Panc1 (cell line): ENCODE measurements at places on chromosomes 4 and X. TPM values are rescaled to one million over a fixed set of nuclear protein-coding genes. Genes with fewer than 3 reads are reported as not detected.

DNA sequence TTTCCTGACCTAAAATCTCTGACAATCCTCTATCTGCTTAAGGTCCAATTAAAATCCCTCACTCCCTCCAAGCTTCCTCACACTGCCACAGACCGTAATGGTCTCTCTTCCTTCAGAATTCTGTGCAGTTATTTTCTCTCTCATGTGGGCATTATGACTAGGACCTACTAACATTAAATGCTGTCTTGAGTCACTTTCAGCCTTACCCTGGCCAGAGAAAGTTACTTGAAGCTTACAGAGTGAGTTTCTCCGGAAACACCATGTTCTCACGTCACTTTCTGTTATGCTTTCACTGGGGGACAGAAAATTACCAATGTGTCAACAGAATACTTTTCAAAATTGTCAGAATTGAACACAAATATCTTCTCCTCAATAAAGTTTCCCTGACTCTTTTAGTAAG is 271.8 kb downstream of the INPP4B start:
- no peak for DNase-seq

- no peak for DNase-seq
Observed at GRCh38 chrX:148976571-148977400, 476.4 kb downstream of the AFF2 start.

Gene CCSER1
- 0.05 TPM for total RNA-seq

DNA sequence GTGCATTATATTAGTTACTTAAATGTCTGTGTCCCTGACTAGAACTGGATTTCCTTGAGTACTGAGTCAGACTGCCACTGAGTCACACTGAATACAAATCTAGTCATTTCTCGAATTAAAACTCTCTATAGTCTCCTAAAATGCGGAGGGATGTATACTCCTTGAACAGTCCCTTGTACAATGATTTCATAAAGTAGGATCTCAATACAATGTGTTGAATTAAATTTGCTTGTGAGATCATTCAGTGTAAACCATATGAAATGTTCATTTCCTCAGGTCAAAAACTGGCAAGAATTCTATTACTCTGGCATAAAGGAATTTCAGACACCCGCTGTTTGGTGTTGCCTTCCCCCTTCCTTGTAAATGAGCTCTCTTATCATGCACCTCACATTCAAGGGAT is 17.5 kb upstream of the FAM241A start:
- no peak for DNase-seq

Gene DEFB131A
- not detected for total RNA-seq

- no peak for DNase-seq
Observed at GRCh38 chr4:31104577-31104976, 384.4 kb downstream of the PCDH7 start.

GRCh38 chr4:43990551-43990950 is 458.1 kb downstream of the KCTD8 start:
- no peak for DNase-seq

Gene LNX1
- 0.18 TPM for total RNA-seq

Gene AKAP4
- not detected for total RNA-seq

GRCh38 chr4:165383591-165384073 is 4.8 kb downstream of the CPE start:
- no peak for DNase-seq

Gene SMIM31
- total RNA-seq = not detected

DNA sequence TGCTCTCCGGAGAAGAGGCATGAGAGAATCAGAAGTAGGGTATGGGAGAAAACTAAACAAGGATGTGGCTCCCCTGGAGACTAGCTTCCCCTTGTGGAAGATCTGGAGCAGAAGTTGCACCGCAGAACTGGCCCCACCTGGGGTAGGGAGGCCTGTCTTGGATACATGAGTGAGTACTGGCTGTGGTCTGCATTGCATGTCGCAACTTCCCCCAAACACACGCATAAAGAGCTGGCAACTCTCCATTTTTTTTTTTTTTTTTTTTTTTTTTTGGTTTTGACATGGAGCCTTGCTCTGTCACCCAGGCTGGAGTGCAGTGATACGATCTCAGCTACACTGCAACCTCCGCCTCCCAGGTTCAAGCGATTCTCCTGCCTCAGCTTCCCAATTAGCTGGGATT is 119.9 kb downstream of the EGF start:
- no peak for DNase-seq

- no peak for DNase-seq
Observed at GRCh38 chr4:155885666-155886065, 17.8 kb upstream of the TDO2 start.

DNA sequence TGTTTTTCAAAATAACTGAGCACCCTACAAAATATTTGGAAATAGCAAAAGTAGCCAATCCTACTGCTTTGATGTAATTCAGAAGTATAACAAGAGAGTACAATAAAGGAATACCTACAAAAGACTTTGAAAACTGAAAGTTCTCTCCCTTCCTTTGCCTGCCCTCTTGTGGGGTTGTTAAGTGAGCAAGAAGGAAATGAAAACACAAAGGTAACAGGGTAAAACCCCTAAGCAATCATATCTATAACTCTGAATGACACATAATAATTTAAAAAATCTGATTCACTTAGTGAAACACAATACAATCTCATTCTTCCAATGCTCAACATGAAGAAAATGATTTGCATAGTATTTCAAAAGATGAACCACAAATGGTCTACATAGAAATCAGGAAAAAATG is 98.2 kb downstream of the FRYL start:
- no peak for DNase-seq

DNA sequence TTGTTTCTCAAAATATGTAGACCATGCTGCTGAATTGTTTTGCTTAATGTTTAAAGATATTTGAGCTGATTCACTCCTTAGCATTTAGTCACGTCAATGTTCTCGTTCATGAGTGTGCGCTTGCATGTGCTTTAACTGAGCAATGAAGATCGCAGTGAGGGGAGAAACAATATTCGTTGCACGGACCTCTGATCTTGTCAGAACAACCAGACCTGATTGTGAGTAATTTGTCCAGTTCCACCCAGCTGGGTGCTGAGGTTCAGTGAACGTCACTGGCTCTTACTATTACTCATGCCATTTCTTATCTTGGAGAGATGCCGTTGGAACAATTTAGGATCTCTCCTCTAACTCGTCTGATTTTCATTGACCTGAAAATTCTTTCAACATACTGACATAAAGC is 15.0 kb upstream of the PRKX start:
- DNase-seq = no peak

DNA sequence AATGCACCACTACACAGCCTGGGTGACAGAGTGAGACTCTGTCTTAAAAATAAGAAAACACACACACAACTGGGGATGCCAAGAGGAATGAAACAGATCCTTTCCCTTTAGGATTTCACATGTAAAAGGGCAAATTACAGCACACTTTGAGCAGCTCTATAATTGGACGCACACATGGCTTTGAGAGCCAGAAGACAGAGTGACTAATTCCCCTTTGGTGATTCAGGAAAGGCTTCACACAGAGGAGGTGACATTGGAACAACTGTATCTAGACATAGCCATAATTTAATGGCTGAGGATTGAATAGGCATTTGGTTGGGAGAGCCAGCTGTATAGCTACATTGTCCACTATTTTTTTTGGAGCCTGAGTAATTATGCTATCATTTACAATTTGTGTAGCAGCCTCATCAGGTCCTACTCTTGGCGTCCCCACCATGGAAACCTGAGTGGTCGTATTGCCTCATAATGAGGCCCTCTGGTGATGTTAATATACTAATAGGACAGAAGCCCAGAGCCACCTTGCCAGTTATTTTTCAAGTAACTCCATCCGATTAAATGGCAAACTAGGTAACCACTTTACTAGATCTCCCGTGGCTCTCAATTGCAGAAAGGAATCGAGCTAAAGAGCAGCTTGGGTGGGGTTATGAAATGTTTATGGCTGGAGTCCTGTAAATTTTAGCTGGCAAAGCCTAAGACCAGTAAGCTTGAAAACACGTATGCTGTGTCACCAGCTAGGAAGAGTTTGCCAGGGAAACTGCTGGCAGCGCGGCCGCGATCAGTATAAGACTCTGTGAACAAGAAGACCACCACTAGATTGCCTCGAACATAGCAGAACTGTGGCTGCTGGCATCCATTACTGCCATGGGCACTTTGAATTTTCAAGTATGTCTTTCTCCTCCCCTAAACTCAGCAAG is 8.5 kb upstream of the PPEF1 start:
- DNase-seq = no peak

Gene HSFX4
- total RNA-seq = not detected

DNA sequence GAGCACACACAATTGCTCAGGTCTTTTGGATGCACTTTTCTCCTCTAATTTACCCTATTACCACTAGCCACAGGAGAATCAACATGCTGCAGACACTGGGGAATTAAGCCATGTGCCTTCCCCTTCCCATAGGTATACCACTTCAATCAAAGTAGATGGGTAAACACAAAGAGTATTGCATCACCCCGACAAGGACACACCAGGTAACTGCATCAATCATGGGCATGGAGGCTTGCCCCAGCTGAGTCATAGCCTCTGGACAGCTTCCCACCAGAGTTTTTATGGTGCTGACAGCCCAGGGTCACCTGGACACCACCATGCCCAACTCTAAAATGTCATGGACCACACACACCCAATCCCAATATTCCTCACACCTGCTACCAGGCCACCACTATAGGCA is 197.2 kb upstream of the AR start:
- no peak for DNase-seq

- no peak for DNase-seq
Observed at GRCh38 chr4:152045807-152046571, 285.2 kb upstream of the GATB start.

- no peak for DNase-seq
Observed at GRCh38 chrX:19883878-19884277, 3.5 kb downstream of the SH3KBP1 start.

Gene PRDM8
- 5.3 TPM for total RNA-seq

GRCh38 chrX:2676794-2677675 is 14.1 kb upstream of the CD99 start:
- no peak for DNase-seq

DNA sequence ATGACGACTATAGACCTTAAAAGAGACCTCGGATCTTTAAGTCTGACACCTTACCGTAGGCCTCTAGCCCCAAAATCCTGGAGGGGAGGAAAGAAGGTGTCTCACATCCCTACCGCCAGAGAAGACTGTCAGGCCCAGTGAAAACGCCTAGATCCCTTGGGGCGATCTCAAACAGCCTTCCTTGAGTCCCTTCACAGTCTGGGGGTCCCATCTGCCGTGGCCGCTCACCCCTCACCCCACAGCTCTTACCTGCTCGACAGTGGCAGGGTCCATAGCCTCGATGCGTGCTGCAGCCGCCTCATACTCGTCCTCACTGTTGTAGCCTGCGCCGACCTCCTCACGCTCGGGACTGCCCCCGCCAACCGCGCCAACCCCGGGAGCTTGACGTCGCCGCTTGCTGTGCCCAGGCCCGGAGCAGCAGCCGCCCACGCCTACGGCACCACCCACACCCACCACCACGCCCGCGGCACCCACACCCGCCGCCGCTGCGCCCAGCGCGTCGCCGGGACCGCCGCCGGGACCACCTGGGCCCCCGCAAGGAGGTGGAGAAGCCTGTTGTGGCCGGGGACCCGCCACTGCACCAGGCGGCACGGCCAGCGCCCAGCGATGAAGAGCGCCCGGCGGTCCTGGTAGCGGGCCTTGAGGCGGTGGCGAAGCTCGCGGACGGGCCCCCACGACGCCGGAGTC is 536 bp downstream of the OTUD5 start:
- no peak for DNase-seq

Gene ETDA
- total RNA-seq = not detected

Gene MAGEA11
- not detected for total RNA-seq

Gene S100G
- not detected for total RNA-seq

- DNase-seq = no peak
Observed at GRCh38 chr4:104066533-104066932, 346.7 kb upstream of the TACR3 start.

- DNase-seq = no peak
Observed at GRCh38 chr4:37964734-37965457, 4.7 kb downstream of the PTTG2 start.

GRCh38 chr4:74331252-74331651 is 23.0 kb downstream of the EPGN start:
- DNase-seq = no peak

GRCh38 chrX:40531056-40531826 is 49.5 kb upstream of the ATP6AP2 start:
- no peak for DNase-seq

DNA sequence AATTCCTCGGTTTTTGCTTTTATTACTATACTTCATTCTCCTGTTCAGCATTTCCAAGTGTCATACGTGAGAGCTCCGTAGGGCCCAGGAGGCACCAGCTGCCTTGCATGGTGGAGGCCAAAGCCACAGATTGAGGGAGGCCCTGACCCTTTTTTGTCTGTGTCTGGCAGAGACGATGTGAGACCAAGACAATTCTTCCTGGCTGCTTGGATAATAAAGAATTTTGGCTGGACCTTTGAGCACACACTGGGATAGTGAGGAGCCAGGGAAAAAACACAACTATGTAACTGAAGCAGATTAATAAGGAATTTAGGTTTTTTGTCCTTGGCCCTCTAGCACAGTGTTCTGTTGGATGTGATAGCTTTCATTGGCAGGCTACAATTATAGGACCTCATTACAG is 161.0 kb downstream of the CPXCR1 start:
- no peak for DNase-seq

Gene BANK1
- total RNA-seq = 3.3 TPM

Gene DDX3X
- 266 TPM for total RNA-seq

GRCh38 chr4:66555301-66555700 is 885.0 kb upstream of the EPHA5 start:
- no peak for DNase-seq
